HuH-7.5 (cell line): ENCODE measurements at places on chromosomes 6 and 20.

GRCh38 chr20:21100578-21101452, 5.3 kb downstream of the LINC00237 start:
- no peak for DNase-seq

DNA sequence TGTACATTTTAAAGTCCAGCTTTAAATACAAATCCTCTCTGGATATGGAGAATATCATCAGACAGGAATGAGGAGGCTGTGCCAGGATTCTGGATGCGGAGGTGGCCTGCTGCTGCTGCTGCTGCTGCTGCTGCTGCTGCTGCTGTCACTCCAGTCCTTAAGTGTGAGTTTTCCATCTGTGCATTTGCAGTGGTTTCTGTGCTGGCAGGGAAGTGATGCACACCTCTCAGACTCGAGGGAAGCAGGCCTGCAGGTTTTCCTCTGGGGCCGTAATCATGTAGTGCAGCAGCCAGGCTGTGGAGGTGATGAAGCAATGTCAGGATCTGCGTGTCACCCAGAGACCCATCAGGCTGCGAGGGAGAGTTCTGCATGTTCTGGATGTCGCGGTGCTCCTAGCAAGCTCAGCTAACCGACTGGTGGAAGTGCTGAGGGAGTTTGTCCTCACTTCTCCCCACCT, 32.0 kb downstream of the CFAP61 start:
- no peak for DNase-seq

DNA sequence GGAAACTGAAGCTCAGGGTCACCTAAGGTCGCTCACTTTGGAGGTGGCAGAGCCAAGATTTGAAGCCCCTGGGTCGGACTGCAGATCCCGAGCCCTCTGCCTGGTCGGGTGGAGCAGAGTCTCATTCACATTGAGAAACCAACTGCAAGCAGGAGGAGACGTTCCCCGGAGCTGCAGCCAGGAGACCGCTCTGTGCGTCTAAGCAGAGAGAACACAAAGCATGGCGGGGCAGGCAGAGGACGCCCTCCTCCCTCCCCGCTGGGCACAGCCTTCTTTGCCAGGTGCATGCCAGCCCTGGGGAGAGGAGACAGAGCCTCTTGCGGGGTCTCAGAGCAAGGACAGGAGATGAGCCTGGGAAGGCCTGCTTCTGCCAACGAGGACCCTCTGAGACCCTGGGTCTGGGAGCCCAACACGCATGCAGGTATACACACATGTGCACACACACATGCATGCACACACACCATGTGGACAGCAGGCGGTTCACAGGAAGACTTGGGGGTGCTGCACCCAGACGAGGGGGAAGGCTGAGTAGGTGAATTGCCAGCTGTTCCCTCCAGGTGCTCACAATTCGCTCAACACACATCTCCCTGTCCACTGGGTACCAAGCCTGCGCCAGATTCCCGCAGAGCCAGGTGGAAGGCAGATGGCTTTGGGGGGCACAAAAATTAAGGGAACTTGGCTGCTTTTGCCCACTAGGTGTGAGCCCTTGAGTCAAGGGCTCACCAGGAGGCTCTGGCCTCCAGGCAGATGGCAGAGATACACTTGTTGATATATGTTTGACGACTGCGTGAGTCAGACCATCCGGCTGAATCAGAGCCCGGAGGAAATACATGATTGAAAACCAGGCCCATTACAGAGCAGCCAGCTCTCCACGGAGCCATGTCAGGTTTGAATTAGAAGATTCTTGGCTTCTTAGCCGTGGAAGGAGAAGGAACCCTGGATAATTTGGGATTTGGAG, 5.5 kb upstream of the NTSR1 start:
- DNase-seq, result no peak

DNA sequence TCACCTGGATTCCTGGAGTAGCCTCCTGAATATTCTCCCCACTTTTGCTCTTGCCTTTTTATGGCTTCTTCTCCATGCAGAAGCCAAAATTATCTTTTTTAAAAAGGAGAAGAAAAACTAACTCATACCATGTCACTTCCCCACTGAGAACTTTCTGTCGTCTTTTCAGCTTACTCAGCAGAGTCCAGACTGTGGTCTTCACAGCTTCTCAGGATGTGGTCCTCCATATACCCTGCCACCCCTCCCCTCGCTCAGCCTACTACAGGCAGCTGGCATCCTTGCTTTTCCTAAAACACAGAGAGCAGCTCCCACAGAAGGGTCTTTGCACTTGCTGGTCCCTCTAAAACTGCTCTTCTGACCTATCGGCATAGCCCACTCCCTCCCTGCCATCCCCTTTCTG, 89.4 kb upstream of the ISM1 start:
- no peak for DNase-seq

DNA sequence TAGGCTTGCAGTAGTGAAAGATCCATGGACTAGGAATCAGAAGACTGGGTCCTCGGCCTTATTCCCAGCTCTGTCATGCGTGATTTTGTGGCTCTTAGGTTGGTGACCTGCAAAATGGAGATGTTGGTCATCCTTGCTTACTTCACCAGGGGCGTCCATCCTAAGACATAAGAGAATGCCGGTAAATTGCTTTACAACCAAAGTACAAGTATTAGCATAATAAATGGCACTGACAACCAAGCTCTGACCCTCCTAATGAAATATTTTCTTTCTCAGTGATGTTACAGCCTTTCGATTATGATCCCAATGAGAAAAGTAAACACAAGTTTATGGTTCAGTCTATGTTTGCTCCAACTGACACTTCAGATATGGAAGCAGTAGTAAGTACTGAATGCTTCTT, 45.3 kb downstream of the VAPB start:
- DNase-seq, result no peak

GRCh38 chr6:53112404-53112803, 36.2 kb downstream of the GCM1 start:
- no peak for DNase-seq

DNA sequence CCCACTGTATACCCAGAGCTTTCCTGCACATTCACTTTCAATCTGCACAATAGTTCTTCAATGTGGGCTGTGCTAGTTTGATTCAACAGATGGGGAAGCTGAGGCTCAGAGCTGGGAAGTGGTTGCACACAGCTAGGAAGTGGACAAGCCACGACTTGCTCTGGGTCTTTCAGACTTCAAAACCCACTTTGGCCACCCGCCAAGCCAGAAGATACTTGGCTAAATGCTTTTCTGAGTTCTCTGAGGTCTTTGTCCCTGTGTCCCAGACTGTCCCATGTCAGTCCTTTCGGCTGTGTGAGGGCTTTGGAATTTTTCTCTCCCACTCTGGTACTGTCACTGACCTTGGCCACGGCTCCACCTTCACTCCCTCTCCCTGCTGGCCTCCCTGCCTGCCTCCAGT, 10.6 kb downstream of the PDYN start:
- no peak for DNase-seq

- DNase-seq, result peak; percentile 7
Observed at GRCh38 chr20:9442858-9443257, 71.5 kb upstream of the LAMP5 start.

DNA sequence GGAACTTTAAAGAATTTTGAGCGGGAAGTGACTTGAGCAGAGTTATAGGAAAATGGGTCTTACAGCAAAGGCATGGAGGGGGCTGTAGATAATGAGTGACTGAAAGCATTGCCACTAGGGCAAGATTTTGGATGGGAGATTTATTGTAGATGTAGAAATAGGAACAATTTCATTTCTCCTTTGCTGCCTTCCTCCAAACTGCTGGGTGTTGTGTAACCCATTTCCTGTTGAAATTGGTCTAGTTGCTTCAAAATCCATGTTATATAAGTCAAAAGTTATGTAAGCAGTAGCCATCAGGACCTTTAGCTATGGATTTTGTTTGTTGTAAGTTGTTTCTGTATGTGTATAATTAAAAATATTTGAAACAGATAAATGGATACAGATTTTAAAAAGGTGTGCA, 11.1 kb downstream of the YWHAB start:
- DNase-seq, result no peak
